ENCODE measurements at places on chromosomes 6 and 20.

DNA sequence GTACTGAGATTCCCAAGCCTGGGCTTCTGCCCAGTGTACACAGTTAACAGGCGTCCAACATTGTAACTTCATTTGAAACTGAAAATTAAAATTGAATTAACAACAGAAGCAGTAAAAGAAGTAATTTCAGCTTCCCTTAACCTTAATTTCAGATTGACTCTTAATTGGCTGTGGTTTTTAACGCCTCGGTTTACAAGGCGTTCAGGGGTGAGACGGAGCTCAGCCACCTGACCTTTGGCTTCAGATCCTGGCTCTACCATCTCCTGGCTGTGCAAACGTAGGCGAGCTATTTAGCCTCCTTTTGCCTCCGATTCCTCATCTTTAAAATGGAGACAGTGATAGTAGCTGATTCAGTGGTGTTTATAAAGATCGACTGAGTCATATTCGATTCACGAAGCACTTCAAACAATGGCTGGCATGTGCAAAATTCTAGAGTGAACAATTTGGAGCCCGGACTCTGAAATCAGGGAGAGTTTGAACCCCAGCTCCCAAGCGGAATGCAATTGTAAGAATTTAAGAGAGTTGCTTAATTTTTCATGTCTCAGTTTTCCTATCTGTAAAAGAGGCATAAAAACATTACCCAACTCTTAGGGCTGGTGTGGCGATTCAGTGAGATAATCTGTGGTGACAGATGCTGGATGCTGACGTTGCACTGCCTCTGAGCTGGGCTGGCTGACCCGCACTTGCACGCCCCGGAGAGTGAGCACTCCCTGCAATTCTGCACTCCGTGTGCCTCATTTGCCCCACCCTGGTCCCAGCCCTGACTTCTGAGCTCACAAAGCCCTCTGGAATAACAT, 23.5 kb upstream of the OCSTAMP start:
- no peak for DNase-seq

DNA sequence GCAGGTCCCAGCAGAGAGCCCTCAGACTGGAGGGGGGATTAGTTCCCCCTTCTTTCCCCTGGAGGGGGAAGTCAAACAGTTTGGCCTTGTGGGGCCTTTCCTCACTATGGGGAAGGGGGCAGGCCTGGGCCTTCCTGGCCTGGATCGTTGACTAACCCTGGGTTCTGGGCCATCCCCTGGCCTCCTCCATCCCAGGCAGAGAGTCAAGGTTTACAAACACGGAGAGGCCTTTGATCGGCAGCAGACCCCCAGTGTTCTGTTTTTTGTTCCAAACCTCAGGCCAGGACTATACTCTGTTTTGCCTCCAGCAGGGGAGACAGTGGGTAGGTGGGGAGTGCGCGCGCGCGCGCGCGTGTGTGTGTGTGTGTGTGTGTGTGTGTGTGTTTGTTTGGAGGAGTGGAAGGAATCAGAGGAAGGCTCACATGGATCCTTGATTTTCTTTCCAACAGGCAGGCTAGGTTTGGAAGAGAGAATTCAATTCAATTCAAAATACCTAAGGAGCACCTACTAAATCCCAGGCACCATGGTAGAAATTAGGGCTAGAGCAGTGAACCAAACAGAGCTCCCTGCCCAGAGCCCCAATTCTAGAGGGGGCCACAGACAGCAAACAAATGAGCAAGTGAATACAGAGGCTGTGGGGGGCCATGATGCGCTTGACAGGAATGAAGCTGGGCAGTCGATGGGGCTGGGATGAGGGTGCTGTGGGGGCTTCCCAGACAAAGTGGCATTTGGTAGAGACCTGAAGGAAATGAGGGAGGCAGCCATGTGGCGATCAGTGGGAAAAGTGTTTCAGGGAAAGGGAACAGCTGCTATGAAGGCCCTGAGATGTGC, 14.8 kb downstream of the TP53RK start:
- DNase-seq, result no peak

GRCh38 chr6:25154034-25154596, 125.1 kb upstream of the CARMIL1 start:
- no peak for DNase-seq

- DNase-seq, result no peak
These were observed 21.3 kb downstream of the NHSL1 start for GRCh38 chr6:138477913-138478539.

- DNase-seq, result no peak
These were observed 4.2 kb upstream of the PPP1R14C start for GRCh38 chr6:150138638-150139037.

DNA sequence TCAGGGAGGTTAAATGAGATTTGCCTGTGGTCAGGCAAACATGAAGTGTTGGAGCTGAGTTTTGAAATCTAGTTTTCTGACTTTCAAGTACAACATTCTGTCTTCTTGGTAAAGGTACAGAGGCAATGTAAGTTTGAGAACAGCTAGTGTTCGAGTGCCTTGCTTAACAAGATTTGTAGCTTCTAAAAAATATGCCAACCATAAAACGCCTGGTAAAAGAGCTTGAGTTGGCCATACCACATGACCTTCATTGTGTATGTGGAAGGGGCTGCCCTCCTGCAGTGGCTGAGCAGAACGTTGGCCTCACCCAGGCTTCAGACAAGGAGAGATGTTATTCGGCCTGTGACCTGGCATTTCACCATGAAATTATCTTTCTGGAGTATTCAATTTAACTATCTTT, 86.5 kb downstream of the MAP7 start:
- DNase-seq, result no peak

DNA sequence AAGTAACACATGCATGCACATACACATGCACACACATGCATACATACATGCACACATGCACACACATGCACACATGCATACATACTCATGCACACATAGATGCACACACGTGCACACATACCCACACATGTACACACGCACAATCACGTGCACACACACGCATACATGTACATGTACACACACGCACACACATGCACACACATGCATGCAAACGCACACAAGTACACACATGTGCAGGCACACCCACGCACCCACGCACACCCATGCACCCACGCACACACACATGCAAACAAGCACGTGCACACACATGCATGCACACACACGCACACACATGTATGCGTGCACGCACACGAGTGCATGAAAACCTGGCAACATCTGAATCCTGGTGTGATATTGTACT, 232.7 kb upstream of the CDH4 start:
- DNase-seq, result no peak

DNA sequence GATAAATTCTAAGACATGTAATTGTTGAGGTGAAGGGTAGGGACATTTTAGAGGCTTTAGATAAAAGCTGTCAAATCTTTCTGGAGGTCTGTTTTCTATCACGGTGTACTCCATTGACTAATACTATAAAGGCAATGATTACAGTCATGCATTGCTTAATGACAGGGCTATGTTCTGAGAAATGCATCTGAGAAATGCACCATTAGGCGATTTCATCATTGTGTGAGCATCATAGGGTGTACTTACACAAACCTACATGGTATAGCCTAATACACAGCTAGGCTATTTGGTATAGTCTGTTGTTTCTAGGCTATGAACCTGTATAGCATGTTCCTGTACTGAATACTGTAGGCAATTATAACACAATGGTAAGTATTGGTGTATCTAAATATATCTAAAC, 71.3 kb upstream of the FYN start:
- DNase-seq, result no peak

- no peak for DNase-seq
These were observed 1.4 kb downstream of the C6orf52 start for GRCh38 chr6:10692965-10693538.

DNA sequence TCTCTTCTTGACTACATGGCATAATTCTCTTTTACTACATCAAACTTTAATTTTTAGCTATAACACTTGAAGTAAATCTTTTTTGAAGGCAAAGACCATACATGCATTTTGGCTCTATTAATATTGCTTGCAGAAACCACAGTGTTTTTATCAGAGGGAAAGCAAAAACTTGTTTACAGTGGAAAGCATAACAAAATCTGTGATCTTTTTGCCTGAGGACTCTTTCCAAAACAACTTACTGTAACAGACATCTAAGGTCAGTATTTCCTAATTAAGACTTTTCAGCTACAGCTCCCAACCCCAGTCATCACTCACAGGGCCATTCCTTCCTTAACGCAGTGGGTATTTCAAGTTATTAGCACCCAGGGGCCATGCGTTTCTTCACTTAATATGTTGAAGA, 274.7 kb downstream of the CDKAL1 start:
- no peak for DNase-seq

- peak; percentile 30 for DNase-seq
These were observed 37.6 kb downstream of the ADNP start for GRCh38 chr20:50893620-50894019.

GRCh38 chr6:168968228-168968627, 285.4 kb downstream of the THBS2 start:
- no peak for DNase-seq

DNA sequence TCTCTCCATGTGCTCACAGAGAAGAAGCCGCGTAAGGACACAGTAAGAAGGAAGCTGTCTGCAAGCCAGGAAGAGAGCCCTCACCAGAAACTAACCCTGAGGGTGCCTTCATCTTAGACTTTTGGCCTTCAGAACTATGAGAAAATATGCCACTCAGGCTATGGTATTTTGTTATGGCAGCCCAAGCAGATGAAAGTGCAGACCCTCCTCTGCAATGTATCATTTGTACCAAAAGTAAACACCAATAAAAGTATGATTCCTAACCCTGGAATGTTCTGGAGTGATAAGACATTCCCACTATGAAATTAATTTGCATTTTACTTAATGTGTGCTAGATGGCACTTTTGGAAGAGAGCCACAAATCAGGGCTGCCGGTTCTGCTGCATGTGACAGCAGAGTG, 594.3 kb downstream of the UTRN start:
- DNase-seq, result no peak

- DNase-seq, result no peak
These were observed 26.9 kb downstream of the DDX43 start for GRCh38 chr6:73421534-73421933.

GRCh38 chr20:20837574-20838021, 125.2 kb upstream of the RALGAPA2 start:
- peak; percentile 67 for DNase-seq

DNA sequence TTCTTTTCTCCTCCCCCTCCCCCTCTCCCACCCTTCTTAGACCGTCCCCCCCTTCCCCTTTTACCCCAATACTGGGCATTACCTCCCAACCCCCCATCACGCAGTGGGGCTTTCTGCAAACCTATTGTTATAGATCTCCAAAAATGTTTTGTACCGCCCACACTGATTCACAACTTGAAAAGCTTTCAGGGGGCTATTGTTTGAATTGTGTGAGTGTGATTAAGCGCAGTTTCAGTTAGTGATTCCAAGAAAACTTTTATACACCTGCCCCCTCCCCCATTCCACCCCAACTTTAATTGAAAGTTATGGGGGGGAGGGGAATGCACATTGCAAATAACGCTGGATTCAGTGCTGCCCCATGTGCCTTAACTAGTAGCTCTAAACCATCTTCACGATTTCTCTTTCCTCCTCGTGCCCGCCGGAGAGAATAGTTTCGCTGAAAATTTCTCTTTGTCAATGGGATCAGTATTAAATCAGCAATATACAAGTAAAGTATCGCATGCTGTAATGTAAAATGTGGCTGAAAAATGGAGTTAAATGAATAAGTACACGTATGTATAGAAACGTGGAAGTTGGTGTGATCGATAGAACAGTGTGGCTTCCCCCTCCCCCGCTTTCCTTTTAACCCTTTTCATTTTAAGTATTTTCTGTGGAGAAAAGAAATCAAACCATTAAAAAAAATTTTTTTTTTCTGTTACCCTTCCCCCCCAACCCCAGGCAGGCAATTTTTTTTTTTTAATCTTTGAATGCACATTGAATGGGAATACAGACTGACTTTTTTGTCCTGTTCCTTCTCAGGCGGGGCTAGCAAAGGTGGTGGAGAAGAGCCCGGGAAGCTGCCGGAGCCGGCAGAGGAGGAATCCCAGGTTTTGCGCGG, 632 bp downstream of the LIN28B start:
- no peak for DNase-seq

- peak; percentile 49 for DNase-seq
These were observed 21.8 kb downstream of the ULBP1 start for GRCh38 chr6:149985481-149985937.

- DNase-seq, result no peak
These were observed 745.1 kb upstream of the MARCKS start for GRCh38 chr6:113112086-113112485.

GRCh38 chr20:1524004-1524403, 32.8 kb upstream of the SIRPB2 start:
- DNase-seq, result no peak

DNA sequence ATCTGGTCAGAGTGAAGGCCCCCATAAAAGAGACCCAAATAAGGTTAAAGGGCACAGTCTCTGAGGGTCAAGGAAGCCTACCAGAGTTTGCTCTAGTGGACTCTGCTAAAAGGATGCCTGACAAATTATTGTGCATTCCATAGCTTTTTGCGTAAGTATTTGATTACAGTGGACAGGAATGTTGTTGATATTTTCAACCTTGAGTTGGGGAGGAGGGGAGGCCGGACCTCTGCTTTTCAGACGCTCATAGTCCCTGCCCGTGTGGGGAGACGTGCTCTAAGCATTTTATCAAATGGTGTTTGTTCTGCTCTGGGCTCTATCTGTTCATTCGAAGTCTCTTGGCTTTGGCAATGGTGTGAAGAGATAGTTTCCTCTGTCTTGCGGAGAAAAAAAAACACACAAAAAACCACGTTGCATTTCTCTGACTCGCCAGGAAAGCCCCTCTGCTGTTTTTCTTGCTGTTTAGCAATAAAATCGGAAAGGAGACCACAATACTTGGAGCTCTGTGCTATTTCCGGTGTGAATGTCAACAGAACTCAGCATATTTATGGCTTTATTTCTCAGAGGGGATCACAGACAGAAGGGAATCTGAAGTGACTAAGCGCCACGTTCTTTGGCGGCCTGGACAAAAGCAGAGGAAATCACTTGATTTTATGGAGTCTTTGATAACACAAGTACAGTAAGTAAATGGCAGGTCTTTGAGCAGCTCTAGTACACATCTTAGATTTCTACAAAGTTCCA, 159.8 kb downstream of the ZFP64 start:
- no peak for DNase-seq

- DNase-seq, result no peak
These were observed 27.5 kb downstream of the FOXC1 start for GRCh38 chr6:1636971-1637871.

DNA sequence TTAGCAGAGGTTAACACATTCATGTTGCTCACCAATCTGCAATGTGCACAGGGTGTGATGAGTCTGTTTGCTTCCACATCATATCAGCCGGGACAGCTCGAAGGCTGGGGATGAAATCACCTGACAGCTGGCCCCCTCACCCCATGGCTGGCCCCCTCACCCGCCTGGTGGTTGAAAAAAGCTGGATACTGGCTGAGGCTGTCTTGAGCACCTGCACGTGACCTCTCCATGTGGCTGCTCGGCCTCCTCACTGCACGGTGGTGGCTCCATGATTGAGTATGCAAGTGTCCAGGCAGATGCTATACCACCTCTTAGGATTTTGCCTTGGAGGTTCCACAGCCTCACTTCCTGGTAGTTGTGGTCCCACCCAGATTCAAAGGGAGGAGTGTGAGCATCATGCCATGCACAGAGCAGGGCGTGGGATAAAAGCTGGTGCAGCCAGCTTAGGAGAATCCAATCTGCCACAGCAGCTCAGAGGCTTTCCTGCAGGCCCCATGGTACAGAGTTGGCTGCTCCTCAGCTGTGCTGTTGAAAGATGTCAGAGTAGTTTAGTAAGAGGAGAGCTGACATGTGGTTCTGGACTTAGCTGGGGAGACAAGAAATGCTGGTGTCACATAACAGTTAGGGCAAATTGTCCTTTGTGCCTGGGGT, 29.6 kb upstream of the SYNDIG1 start:
- DNase-seq, result no peak
